Chondrocyte (in vitro differentiated cells): ENCODE measurements at places on chromosomes 16 and 17. TPM values are rescaled to one million over a fixed set of nuclear protein-coding genes. Genes with fewer than 3 reads are reported as not detected.
A peak's percentile ranks its signal among the peaks of the same experiment; 100 is the strongest.

- H3K27ac ChIP-seq = no peak overlapping the region
- H3K27me3 ChIP-seq = peaks cover 64% of the 10 kb centered on the region
- no peaks in the 10 kb centered on the region for H3K36me3 ChIP-seq
- no peak overlapping the region for H3K4me3 ChIP-seq
- H3K4me1 ChIP-seq = no peaks in the 10 kb centered on the region
Measured at GRCh38 chr16:54208237-54208636, 78.3 kb downstream of the IRX3 start.

DNA sequence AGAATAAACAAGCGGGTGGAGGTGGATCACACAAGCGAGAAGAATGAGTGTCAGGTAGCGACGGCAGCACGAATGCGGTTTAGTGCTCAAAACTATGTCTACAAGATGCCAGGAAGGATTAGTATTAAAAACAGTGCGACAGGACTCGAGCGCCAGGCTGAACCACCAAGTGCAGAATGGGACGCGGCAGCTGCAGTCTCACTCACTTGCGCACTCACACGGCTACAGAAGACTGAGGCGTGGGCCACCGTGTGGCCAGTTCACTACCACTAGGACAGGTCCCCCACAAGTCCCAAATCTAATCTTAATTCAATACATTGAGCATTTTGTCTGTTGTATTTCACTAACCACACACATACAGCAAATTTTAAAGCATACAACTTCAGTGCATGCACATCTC is 35.7 kb upstream of the TRAP1 start:
- no peak for DNase-seq
- no peaks in the 10 kb centered on the region for H3K27me3 ChIP-seq
- H3K36me3 ChIP-seq = peaks cover 27% of the 10 kb centered on the region
- H3K4me3 ChIP-seq = no peak overlapping the region

DNA sequence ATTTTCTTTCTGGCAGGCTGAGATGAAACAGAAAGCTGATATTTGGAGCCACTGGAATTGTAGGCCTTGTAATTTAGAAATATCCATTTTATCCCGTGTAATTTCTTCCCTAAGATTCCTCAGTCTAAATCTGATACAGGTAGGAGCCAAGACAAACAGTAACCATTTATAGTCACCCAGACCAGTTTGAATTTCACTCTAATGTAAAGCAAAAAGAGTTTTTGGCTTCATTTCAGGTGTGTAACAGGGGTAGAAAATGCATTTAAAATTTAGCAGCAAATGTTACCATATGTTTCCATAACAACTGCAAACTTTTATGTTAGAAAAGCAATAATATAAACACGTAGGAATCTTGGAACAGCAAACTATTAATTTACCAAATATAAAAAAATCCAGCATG is 249.4 kb downstream of the FTO start:
- no peak overlapping the region for H3K27ac ChIP-seq
- H3K4me3 ChIP-seq = no peak overlapping the region
- peaks cover 2% of the 10 kb centered on the region for H3K36me3 ChIP-seq
- DNase-seq = no peak

- H3K27me3 ChIP-seq = peaks cover 56% of the 10 kb centered on the region
- H3K36me3 ChIP-seq = no peaks in the 10 kb centered on the region
- H3K27ac ChIP-seq = no peak overlapping the region
- peaks cover 11% of the 10 kb centered on the region for H3K4me1 ChIP-seq
Measured at GRCh38 chr17:46847204-46848191, 3.9 kb upstream of the WNT9B start.

GRCh38 chr17:17959520-17960361 is 12.5 kb downstream of the TOM1L2 start:
- H3K36me3 ChIP-seq = peaks cover 8% of the 10 kb centered on the region
- H3K4me1 ChIP-seq = peaks cover 47% of the 10 kb centered on the region
- peak overlapping the region; percentile 98 for H3K27ac ChIP-seq
- no peak for DNase-seq

DNA sequence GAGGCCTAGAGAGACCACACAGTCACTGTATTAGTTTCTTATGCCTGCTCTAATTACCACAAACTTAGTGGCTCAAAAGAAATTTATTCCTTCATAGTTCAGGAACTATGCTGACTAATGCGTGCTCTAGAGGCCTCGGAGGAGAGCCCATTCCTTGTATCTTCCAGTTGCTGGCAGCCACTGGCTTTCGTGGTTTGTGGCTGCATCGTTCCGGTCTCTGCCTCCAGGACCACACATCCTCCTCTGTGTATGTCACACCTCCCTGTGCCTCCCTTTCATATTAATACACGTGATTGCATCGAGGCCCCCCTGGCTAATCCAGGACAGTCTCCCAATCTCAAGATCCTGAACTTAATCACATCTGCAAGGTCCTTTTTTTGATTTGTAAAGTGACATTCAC is 16.9 kb upstream of the MYLK3 start:
- H3K4me1 ChIP-seq = no peaks in the 10 kb centered on the region
- H3K27me3 ChIP-seq = peaks cover 12% of the 10 kb centered on the region
- H3K4me3 ChIP-seq = no peak overlapping the region
- no peaks in the 10 kb centered on the region for H3K36me3 ChIP-seq
- DNase-seq = no peak

- H3K27me3 ChIP-seq = peaks cover 26% of the 10 kb centered on the region
- no peak overlapping the region for H3K27ac ChIP-seq
- peaks cover 3% of the 10 kb centered on the region for H3K4me1 ChIP-seq
- no peaks in the 10 kb centered on the region for H3K36me3 ChIP-seq
- DNase-seq = no peak
- no peak overlapping the region for H3K4me3 ChIP-seq
Measured at GRCh38 chr17:8100111-8100510, 12.6 kb upstream of the ALOX12B start.

DNA sequence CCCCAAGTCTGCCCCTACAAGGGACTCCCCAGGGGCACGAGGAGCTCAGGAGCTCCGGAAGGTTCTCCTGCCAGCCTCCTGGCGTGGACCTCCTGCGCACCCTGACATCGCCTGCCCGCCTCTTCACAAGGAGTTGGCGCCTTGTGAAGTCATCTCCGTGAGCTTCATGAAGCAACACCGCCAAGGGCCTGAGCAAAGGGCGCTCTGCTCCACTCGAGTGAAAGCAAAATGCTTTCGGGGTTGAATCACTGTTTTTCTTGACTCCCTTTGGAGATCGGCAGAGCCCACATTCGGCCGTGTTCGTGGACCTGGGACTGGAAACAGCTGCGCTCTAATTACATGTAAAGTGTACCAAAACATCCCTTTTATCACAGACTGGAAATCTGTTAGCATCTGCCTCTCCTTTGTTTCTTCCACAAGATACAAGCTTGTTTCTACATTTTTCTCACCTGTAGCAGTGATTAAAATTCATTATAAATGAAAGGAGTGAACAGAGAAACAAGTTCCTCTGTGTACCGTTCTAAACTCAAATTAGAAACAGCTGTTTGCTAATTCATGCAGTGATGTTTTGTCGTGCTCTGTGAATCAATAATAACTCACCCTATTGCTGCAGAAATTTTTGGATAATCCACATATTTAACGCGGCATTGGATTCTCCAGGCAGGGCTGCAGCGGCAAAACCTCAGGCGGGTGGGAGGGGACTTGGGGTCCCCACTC is 203.3 kb downstream of the ZNF423 start:
- no peaks in the 10 kb centered on the region for H3K27me3 ChIP-seq
- no peak overlapping the region for H3K27ac ChIP-seq
- H3K4me3 ChIP-seq = no peak overlapping the region
- H3K36me3 ChIP-seq = peaks cover 9% of the 10 kb centered on the region
- H3K4me1 ChIP-seq = peaks cover 13% of the 10 kb centered on the region

DNA sequence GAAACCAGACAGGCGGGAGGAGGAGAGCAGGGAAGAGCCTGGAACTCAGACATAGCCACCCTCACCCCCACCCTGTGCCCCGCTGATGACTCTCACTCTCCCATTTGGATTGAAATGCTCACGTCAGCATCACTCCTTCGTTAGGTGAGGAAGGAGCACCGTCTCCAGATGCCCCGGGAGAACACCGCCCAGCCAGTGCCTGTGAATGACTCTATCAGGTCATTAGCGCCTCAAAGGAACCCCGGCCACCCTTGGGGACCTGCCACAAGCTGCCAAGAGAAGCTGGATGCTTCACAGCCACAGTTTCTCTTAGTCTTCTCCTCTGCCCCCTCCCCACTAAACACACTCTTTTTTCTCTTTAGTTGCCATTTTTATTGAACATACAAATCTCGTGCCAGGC is 66.0 kb downstream of the CACNG3 start:
- no peaks in the 10 kb centered on the region for H3K36me3 ChIP-seq
- no peak for DNase-seq
- H3K4me3 ChIP-seq = no peak overlapping the region
- H3K27me3 ChIP-seq = peaks cover 8% of the 10 kb centered on the region
- no peak overlapping the region for H3K27ac ChIP-seq

DNA sequence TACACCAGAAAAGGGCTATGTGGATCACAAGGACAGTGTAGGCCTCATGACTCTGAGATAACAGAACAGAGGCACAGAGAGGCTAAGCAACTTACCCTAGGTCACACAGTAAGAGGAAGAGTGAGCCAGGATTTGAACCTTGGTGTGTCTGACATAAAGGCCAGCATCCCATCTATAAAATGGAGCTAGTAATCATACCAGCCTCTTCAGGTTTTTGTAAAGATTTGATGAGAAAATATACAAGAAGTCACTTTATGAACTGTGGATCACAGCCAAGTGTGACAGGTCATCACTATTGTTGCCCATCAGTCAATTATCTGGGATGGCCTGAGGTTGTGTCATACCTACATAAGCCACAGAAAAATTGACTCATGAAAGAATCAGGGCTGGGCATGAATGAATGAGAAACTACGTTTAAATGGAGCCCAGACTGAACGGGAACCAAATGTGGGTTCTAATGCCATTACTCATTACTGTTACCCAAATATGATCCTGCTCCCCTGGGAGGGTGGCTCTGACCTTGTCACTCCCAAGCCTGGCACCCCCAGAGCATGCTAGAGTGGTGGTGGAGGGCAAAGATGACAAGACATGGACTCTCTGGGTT is 21.0 kb downstream of the FBXO39 start:
- H3K27me3 ChIP-seq = peaks cover 32% of the 10 kb centered on the region
- H3K36me3 ChIP-seq = no peaks in the 10 kb centered on the region
- H3K4me1 ChIP-seq = no peaks in the 10 kb centered on the region

DNA sequence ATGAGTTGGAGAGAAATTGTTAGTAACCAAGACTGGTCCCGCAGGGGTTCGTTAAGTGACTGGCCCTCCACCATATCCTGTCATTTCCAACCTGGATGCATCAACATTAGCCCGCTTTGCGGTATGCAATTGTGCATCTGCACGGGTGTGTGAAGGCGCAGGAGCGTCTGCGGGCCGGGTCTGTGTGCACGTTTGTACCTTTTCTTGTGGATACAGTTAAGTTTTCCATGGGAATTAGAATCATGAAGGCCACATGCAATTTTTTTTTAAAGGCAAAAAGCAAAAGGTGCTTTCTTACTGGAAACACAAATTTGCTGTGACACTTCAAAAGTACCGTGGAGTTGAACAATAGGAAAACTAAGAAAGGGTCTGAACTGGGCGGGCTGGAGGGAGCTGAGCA is 355.4 kb upstream of the ZFHX3 start:
- peaks cover 12% of the 10 kb centered on the region for H3K4me1 ChIP-seq
- no peaks in the 10 kb centered on the region for H3K36me3 ChIP-seq
- H3K27me3 ChIP-seq = peaks cover 2% of the 10 kb centered on the region

DNA sequence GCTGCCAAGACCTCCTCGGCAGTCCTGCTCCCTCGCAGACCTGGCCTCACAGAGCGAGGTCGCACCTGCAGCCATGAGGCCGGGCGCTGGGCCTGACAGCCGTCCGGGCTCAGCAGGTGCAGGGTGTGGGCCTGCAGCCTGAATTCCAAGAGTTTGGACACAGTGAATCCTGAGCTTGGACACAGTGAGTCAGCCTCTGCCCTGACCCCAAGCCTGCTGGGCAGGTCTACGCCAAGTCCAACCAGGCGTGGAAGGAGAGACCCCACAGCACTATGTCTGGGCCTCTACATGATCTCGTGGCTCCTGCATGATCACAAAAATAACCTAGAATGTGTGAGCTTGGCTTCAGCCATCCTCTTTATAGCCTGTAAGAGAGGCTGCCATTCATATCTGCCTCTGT is 121.0 kb downstream of the C16orf95 start:
- H3K36me3 ChIP-seq = no peaks in the 10 kb centered on the region
- H3K27ac ChIP-seq = no peak overlapping the region
- no peak overlapping the region for H3K4me3 ChIP-seq
- H3K27me3 ChIP-seq = no peaks in the 10 kb centered on the region
- peaks cover 60% of the 10 kb centered on the region for H3K4me1 ChIP-seq
- DNase-seq = no peak

DNA sequence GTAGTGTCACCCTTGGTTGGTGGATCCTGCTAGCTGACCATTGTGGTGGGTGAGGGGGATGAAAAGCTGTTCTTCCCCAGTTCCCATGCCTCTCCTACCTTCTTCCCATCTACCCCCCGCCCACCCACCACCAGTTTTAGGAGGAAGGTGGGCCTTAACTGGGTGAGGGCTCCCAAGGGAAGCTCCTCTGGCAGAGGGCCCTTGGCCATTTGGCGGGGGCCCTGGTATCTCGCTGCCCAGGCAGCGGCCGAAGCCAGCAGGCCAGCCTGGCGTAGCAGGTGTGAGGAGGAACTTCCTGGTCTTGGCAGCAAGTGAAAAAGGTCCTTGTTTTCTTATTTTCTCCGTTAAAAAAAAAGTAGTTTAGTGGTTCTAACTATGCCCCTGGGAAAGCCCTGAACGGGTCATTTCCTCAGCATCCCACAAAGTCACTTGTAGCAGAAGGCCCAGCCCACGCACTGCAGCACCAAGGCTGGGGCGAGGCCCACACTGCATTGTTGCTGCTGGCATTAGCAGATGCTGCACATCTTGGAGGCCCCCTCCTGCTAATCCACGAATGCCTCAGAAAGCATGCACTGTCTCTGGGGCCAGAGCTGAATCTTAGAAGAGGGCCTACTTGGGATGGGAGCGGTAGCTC is 72.5 kb downstream of the MPRIP start:
- no peaks in the 10 kb centered on the region for H3K27me3 ChIP-seq
- no peak overlapping the region for H3K27ac ChIP-seq
- DNase-seq = peak; percentile 38
- peaks cover 44% of the 10 kb centered on the region for H3K4me1 ChIP-seq
- no peaks in the 10 kb centered on the region for H3K36me3 ChIP-seq

GRCh38 chr17:44024271-44024663 is 9.5 kb upstream of the TMEM101 start:
- no peaks in the 10 kb centered on the region for H3K4me1 ChIP-seq
- no peaks in the 10 kb centered on the region for H3K27me3 ChIP-seq
- H3K27ac ChIP-seq = no peak overlapping the region
- H3K36me3 ChIP-seq = peaks cover 7% of the 10 kb centered on the region
- no peak overlapping the region for H3K4me3 ChIP-seq

Gene C17orf107
- 1.5 to 1.8 TPM (median 1.6 TPM) in 3 replicates for total RNA-seq

Gene CSH1
- 14.0 TPM in 1 of 3 replicates, not detected in the others for total RNA-seq

Gene RND2
- 0.73 to 1.5 TPM (median 1.1 TPM) in 3 replicates for total RNA-seq

Gene BPTF
- 73.2 to 98.1 TPM (median 75.7 TPM) in 3 replicates for total RNA-seq

Gene ODAD4
- total RNA-seq = 0.70 to 0.99 TPM (median 0.77 TPM) in 3 replicates

Gene ITGB3
- total RNA-seq = 0.85 to 11.4 TPM (median 10.5 TPM) in 3 replicates
